ENCODE measurements at places on chromosomes 16 and 17. TPM values are rescaled to one million over a fixed set of nuclear protein-coding genes. Genes with fewer than 3 reads are reported as not detected.
A peak's percentile ranks its signal among the peaks of the same experiment; 100 is the strongest.

GRCh38 chr17:68290268-68290954 lies 516 bp downstream of the SLC16A6 start:
- peak; percentile 74 for DNase-seq

DNA sequence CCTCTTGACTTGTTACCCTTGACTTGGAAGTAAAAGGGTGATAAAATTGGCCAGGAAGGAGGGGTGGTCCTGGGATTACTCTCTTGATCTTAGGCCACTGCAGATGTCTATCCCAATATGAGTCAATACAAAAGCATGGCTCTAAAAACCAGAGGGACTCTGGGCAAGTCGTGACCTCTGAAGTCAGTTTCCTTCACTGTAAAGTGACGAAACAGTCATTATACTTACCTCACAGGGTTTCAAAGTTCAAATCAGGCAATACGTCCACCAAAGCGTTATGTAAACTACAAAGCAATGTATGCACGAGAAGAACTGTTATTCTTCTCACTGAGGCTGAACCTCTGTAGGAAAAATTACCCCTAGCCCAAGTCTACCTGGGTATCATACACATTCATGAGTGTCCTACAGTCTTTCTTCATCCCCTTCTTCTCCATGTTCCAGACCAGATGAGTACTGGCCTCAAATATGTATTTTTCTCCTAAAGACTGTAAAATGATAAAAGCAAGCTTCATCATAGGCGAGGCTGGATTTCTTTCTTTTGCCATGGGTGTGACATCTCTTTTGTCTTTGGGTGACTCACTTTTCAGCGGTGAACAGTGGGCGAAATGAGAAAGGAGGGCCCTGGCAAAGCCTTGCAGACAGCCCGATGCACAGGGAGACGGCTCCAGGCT lies 34.5 kb upstream of the CLEC18B start:
- no peak for DNase-seq

DNA sequence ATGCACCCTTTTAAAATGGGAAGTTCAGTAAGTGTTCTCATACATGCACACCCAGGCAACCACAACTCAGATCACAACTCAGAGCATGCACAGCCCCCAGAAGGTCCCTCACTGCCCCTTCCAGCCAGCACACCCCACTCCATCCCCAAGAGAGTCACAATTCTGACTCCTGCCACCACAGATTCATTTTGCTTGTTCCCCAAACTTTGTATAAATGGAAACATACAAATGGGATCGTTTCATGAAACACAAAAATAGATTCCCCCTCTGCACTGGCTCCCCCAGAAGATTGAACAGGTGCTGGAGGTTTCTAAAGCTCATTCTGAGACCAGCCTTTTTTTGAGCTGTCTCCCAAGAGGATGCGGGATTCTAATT lies 3.3 kb upstream of the TNFRSF13B start:
- DNase-seq = no peak

- DNase-seq = no peak
Measured at GRCh38 chr17:4913994-4914393, 11.1 kb upstream of the CHRNE start.

- DNase-seq = peak; percentile 91
Measured at GRCh38 chr17:794876-795275, 12.7 kb downstream of the MRM3 start.

- DNase-seq = no peak
Measured at GRCh38 chr16:53779186-53779585, 75.2 kb downstream of the FTO start.

DNA sequence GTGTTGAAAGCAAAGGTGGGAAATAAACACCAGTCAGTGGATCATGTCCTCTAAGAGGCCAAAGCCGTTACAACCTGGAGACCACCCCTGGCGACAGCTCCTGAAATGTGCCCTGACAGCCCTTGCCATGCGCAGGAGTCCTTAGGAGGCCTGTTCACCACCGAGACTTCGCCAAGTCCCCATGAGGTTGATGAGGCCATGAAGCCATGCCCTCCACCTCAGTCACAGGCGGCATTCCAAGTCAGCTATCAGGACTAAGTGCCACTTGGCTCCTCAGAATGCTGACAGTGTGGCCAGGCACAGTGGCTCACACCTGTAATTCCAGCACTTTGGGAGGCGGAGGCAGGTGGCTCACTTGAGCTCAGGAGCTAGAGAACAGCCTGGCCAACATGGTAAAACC lies 27.1 kb downstream of the ADAM11 start:
- no peak for DNase-seq

GRCh38 chr17:66840061-66840460 lies 5.1 kb downstream of the CACNG5 start:
- DNase-seq = no peak

GRCh38 chr17:43396491-43397060 lies 2.2 kb upstream of the ARL4D start:
- no peak for DNase-seq

DNA sequence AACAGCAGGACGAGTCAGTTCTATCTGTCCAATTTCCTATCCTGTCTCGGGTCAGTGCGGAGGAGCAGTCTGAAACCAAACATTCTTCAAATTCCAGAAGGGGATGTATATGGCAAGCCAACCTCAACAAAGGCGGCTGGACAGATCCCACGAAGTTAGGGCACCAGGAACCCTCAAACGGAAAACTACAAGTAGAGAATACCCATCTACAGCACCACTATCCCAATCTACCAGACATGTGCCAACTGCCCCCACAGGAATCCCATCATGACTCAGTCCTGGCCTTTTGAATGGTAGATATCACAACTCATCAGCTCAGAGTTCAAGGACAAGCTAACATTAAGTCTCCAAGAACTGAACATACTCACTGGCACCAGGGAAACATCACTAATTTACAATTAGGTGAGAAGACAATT lies 2.3 kb downstream of the NAT9 start:
- DNase-seq = no peak

GRCh38 chr16:73237601-73238000 lies 189.7 kb upstream of the ZFHX3 start:
- DNase-seq = no peak

GRCh38 chr16:4272114-4272956 lies 488 bp downstream of the TFAP4 start:
- peak; percentile 80 for DNase-seq

- DNase-seq = no peak
Measured at GRCh38 chr17:29734640-29735039, 111.9 kb upstream of the CORO6 start.

DNA sequence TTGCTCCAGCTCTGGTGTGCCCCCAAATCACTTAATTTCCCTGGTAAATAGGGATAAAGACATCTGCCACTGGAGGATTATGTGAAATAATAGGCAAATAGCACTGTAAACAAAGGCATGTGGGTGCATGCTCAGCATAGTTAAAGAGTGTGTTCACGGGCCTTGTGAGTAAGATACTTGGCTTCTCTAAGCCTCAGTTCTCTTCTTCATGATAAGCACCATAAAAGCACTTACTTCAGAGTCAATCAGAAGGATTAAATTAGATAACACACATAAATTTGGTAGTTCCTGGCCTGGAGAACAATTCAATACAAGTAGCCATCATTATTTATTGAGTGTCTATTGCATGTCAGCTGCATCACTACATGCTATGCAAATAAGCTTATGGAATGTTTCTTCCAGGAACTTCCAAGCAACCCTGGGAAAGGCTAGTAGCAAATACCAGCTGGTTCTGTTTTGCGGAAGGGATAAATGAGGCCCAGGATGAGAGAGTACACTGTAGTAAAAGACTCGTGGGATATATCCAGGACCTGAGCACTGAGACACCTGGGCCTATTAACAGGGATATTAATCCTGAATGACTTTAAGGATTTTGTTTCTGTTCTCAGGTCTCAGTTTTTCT lies 14.5 kb downstream of the CCL11 start:
- no peak for DNase-seq

- no peak for DNase-seq
Measured at GRCh38 chr17:603406-604114, 111.1 kb downstream of the VPS53 start.

- no peak for DNase-seq
Measured at GRCh38 chr16:75758215-75758614, 31.9 kb upstream of the CPHXL start.

GRCh38 chr17:29589524-29590410 lies at the start of gene GIT1:
Gene GIT1 (minus strand): TSS chr17:29589648. CDS start chr17:29589378, 270 bp downstream.
- peak; percentile 94 for DNase-seq

DNA sequence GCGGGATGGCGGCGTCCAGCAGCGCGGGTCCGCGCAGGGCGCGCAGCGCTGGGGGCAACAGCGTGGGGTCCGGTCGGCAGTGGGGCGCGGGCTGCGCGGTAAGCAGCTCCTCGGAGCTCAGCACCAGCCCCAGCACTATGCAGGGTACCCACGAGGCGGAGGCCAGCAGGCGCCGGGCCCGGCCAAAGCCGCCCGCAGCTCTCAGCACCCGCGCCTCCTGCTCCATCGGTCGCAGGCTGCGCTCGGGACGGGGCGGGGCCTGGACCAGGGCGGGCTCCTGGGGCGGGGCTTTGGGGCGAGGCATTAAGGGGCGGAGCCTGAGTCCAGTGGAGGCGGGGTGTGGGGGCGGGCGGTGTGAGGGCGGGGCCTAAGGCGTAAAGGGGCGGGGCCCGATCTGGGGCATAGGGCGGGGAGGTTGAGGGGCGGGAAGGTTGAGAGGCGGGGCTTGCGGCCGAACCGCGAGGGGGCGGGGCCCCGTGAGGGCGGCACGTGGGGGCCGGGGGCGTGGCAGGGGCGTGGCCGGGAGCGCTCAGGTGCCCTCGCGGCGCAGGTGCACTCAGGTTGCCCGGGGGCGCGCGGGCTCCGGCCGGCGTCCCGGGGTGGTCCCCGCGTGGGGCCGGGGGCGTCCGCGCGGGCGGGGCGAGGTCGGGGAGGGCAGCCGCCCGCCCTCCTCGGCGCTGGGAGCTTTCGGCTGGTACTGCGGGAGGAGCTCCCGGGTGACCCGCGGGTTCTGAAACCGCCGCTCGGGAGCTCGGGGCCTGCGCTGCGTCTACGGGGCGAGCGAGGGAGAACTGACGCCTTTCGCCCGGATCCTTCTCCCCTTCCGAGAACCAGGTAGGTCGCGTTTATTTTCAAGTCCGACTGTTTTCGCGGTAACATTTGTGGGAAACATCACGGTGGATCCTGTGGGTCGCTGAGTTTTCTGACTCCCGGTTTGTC lies 1.4 kb upstream of the SLC22A31 start:
- DNase-seq = no peak

- no peak for DNase-seq
Measured at GRCh38 chr17:7887038-7887481, 1.5 kb upstream of the CHD3 start.

GRCh38 chr16:56569971-56570370 lies 5.1 kb downstream of the MT4 start:
- no peak for DNase-seq

- DNase-seq = no peak
Measured at GRCh38 chr17:63910096-63910495, 962 bp downstream of the CSHL1 start.

- no peak for DNase-seq
Measured at GRCh38 chr16:22428654-22429053, 54.2 kb upstream of the CDR2 start.

GRCh38 chr16:27181019-27181790 lies 22.1 kb upstream of the KDM8 start:
- DNase-seq = no peak

GRCh38 chr17:39653662-39654331 lies 11.4 kb upstream of the TCAP start:
- DNase-seq = peak; percentile 79

DNA sequence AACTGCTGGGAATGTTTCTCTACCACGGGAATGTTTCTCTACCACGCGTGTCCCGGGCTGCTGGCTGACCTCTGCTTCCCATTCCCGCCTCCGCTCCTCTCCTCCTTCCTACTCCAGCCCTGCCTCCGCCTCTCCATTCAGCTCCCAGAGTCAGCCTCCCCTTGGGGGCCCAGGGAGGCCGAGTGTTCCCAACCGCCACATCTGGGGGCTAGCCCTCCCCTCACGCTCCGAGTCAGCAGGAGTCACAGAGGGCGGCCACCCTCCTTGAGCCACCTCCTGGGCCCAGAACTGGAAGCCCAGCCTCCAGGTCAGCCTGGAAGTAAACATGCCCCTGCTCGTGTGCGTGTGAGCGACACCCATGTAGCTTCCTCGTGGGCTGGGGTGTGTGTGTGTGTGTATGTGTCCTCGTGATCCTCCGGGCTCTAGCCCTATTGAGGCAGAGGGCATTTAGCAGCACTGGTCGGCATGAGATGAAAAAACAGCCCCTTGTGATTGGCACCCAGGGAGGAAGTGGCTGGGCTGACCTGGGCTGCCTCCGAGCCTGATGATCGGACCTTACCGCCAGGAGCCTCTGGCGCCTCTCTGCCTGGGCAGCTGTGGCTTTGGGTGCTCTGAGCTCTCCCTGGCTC lies 7.3 kb downstream of the CYGB start:
- DNase-seq = no peak

GRCh38 chr17:14756479-14756878 lies 455.6 kb downstream of the HS3ST3B1 start:
- no peak for DNase-seq

DNA sequence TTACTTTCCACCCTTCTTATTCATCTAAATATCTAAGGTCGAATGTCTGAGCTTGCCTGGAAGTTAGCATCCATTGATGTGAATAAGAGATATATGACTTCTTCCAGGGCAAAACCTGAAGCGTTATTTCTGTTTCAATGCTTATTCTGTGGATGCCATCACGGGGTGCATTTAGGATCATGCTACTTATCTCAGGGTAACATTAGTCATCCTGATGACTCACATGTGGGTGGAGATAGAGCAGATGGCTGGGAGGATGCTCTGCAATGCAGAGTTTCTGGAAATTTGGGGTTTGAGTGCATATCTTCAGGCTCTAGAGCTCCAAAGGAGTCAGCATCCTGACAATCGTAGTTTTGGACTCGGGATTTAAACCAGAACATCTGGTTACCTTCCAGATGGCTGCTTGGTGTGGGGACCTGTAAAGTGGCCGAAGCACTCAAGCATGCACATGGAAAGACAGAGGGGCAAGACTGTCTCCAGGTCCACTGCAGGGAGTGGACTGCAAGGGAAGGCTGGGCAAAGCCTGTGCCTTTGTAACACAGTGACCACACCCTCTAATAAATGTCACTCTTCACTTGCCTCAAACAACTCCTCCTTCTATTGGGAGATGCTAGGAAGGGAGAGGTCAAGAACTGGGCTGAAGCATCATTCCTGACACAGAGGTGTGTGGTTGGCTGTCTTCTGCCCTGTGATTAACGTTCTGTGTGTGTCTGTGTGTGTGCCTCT lies 175.2 kb upstream of the SALL1 start:
- no peak for DNase-seq

GRCh38 chr17:4544135-4544950 lies 10.8 kb downstream of the MYBBP1A start:
- peak; percentile 50 for DNase-seq

GRCh38 chr17:72604518-72604917 lies 483.7 kb downstream of the SOX9 start:
- DNase-seq = no peak

TBC1D3E gene
- not detected for total RNA-seq

KCNJ2 gene
- total RNA-seq = 44.3 TPM

PRSS53 gene
- total RNA-seq = 0.62 TPM

CMTM4 gene
- total RNA-seq = 10.9 TPM

KRTAP4-3 gene
- total RNA-seq = not detected

DNAAF8 gene
- total RNA-seq = 1.5 TPM

TNFRSF17 gene
- not detected for total RNA-seq

RANGRF gene
- 25.7 TPM for total RNA-seq

SPATA32 gene
- not detected for total RNA-seq

CCL8 gene
- total RNA-seq = not detected

CCL5 gene
- total RNA-seq = 1.7 TPM

ASPHD1 gene
- 0.19 TPM for total RNA-seq

CACNG1 gene
- not detected for total RNA-seq
